CD8-positive, alpha-beta T cell (primary cell): ENCODE measurements at places on chromosomes 5 and 9. TPM values are rescaled to one million over a fixed set of nuclear protein-coding genes. Genes with fewer than 3 reads are reported as not detected.

DNA sequence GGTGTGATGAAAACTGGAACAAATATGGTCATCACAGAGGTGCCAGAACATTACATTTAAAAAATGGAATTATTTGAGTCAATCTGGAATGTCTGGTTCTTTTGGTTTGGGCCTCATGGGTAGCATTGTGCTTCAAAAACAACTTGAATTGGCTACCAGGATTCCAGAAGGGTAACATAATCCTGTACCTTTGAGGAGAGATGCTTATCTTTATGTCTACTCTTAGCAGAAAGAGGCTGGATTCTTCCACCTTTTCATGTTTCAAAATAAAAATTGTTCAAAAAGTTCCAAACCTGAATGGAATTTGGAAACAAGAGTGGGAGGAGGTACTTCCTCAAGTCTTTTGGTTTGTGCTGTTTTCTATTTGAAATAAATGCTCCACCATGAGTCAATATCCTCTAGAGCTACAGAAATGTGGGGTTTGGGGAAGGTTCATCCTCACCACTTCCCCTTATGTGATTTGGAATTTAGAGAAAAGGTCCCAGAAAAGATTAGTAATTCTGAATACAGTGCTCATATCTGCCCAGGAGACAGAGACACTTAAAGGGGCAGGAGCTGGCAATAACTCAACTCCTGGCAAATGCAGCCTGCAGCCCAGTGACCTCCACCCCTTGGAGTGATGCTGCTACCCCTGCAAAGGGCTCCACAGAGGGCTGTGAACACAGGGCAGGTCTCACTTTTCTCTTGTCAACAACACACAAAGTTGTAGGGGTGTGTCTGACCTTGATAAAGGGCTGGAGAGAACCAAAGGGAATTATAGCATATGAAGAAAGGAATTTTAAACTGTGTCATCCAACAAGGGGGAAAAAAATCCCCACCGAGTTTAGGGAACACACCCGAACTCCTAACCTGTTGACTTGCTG is 272.8 kb downstream of the CWC27 start:
- no peak for DNase-seq

GRCh38 chr9:85742597-85742936 is 813 bp upstream of the AGTPBP1 start:
- DNase-seq: no peak

DNA sequence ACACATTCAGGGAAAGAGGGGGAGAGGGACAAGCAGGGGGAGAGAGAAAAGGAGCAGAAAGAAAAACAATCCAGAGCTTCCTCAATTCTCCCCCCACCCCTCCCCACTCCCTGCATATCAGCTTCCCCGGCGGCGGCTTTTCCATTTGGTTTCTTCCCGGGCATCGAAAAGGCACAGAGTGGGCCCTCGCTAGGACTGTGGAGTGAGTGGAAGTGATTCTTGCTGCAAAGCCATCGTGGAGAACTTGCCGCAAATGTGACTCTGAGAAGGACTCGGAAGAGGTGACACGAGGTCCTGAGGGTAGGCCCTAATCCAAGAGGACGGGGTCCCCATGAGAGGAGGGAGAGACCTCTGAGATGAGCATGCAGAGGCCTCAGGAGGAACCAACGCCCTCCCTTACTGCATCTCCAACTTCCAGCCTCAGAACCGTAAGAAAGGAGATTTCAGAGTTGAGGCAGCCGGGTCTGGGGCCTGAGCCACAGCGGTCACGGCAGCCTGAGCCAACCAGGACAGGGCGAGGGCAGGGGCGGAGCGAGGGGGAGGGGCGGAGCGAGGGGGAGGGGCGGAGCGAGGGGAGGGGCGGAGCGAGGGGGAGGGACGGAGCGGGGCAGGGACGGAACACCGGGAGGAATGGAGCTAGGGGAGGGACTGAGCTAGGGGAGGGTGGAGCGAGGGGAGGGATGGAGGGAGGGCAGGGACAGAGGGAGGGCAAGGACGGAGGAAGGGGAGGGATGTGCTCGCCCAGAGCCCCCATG is 21.2 kb upstream of the SARDH start:
- DNase-seq: no peak

- no peak for DNase-seq
Observed at GRCh38 chr5:43620944-43621505, 18.0 kb downstream of the NNT start.

DNA sequence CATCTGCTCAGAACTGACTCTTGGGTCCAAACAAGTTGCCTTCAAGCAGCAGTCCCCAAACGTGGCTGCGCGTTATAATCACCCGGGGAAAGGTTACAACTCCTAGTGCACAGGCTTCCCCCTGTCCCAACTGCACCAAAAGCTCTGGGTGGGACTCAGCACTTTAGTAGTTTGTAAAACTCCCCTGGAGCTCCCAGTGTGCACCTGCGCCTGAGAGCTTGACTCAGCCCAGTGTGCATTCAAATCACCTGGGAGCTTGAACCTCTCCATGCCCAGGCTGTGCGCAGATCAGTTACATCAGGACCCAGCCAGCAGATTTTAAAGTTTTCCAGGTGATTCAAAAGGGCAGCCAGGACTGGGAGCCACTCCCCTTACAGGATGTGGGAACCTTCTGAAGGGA is 151.4 kb downstream of the COL23A1 start:
- DNase-seq: no peak

DNA sequence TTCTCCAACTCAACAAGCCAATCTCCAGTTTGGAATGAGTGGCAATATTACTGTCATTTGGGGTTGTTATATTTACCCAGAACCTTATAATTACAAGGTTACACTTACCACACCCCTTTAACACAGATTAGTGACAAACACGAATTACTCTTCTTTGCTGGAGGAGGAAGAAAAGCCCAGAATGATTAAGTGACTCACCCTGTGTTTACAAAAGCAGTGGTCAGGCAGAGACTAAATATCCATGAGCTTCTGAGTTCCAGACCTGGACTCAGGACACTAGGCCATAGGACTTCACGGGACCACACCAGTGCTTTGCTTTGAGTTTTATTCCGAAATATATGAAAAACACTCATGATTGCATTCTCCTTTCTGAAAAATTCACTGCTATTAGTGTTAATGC is 370.8 kb downstream of the TLE1 start:
- DNase-seq: no peak

DNA sequence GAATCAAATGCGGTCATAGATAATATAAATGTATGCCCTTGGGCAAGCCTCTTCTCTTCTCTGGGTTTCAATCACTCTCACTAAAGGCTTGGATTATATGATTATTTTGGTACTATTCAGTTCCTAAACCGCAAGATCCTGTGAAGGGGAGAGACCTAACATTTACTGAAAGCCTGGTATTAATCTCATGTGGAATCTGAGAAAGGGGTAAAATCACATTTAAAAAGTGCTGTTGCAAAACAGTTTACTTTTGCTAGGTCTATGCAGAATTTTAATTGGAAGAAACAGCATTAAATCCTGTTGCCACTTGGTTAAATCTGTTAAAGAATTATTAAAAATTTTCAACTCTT is 50.7 kb downstream of the SLC44A1 start:
- DNase-seq: no peak

DNA sequence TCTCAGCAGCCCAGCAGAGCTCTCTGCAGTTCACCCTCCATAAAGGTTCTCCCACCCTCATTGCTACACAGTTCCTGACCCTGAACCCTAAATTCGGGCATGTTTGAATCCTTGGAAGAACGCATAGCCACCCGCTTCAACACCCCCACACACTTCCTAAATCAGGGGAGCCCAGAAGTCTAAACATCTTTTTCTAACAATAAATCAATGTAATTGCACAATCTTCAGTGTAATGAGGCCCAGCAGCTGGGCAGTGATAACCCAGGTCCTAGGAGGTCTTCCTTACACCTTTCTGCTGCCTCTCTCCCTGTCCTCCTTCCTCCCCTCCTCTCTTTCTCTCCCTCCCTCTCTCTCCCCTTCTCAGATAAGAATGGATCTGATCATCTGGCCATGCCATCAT is 88.0 kb downstream of the IRX2 start:
- DNase-seq: no peak

- no peak for DNase-seq
Observed at GRCh38 chr5:48192-48591, 43.8 kb upstream of the PLEKHG4B start.

DNA sequence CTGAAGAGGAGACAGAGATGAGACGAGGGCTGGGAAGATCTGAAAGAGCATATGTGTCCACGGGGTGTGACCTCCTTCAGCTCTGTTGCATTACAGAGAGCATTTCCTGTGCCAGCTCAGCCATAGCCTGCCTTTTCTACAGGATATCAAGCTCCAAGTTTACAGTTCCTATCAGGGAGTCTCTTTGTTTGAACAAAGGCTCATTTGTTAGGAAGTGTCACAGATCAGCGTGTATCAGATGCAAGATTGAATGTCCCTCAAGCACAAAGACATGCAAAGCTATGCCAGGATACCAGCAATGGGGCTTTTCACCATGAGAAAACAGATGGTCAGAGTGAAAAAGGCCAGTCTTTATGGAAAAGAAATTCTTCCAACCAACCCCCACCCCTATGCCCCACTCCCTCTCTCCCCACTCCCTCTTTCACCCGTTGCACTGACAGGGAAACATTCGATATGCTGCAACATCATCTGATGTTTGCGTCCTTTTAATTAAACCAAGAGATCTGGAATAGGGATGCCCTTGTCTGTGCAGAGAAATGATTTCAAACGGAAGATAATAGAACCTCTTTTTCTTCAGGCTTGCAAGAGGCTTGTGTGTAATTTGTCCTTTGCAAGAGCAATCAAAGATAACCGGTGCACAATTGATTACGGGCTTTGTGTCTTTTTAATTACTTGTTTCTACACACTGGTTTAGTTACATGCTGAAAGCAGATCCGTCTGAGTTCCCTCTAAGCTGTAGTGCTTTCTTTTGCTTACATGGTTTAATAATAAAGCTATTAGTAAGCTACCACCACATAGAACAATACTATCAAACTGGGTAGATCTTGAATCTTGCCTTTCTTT is 263.1 kb upstream of the RGMB start:
- no peak for DNase-seq

- no peak for DNase-seq
Observed at GRCh38 chr9:125634040-125634717, 72.8 kb downstream of the MAPKAP1 start.

DNA sequence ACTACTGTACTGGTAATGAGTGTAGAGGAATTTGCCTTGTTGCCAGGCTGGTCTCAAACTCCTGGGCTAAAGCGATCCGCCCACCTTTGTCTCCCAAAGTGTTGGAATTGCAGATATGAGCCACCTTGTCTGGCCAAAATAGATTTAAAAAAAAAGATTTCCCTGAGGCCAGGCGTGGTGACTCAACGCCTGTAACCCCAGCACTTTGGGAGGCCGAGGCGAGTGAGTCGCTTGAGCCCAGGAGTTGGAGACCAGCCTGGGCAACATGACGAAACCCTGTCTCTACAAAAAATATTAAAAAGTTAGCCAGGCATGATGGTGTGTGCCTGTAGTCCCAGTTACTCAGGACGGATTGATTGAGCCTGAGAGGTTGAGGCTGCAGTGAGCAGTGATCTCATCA is 62.5 kb downstream of the IPO11 start:
- DNase-seq: no peak

GRCh38 chr5:61286446-61287132 is 45.5 kb upstream of the ZSWIM6 start:
- no peak for DNase-seq

SLC34A1 gene
- total RNA-seq: not detected

DCTN4 gene
- 121 TPM for total RNA-seq

IFNA13 gene
- not detected for total RNA-seq

SWI5 gene
- total RNA-seq: 3.5 TPM

RFESD gene
- total RNA-seq: 1.7 TPM

IFNK gene
- not detected for total RNA-seq

CDC42SE2 gene
- total RNA-seq: 340 TPM
